Foreskin fibroblast (primary cell): ENCODE measurements at places on chromosomes 4 and X.
A peak's percentile ranks its signal among the peaks of the same experiment; 100 is the strongest.

GRCh38 chr4:18882468-18882867 is 860.9 kb upstream of the LCORL start:
- DNase-seq: peak; percentile 5

GRCh38 chr4:74038425-74039314 is at the start of gene CXCL3:
CXCL3 (minus strand) TSS chr4:74038689; CDS start chr4:74038611, 78 bp downstream.
- DNase-seq: peak; percentile 65

DNA sequence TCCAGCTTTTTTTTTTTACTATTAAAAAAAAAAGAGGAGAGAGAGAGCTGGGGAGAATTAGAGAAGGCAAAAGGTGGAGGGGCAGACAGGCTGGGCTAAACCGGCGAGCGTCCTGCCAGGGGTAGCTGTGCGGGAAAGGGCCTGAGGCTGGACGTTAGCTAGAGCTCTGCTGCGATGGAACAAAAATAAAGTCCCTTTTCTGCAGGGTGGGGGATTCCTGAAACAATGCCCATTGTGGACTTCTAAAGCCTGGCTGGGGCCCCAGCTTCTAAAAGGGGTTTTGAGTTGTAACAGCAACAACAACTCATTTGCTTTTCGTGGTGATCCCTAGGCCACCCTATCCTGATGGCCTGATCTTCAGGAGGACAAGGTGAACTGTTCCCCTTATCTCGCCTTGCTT is 311.7 kb downstream of the FBXW7 start:
- no peak for DNase-seq

DNA sequence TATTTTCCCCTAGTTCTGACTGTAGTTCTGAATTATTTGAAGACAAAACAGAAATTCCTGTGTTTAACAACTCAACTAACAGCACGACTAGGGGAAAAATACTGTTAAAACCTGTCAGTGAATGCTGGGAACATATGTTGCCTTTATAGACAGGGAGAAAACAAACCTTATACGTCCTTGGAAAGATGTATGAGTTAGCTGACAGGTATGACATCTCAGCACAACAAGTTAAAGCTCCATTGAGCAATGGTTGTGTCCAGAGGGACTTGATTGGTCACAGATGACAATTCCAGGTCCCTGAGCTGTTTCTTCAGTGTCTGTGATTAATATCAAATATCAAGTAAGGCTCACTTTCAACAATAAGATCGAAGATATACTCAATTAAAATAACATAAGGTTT is 58.2 kb upstream of the DDIT4L start:
- no peak for DNase-seq

- DNase-seq: no peak
Measured at GRCh38 chrX:110691446-110691845, 104.2 kb downstream of the CHRDL1 start.
